DMS153 (cell line): ENCODE measurements at places on chromosomes 3 and 15.

- DNase-seq = no peak
Measured at GRCh38 chr15:98875309-98875708, 132.3 kb downstream of the PGPEP1L start.

GRCh38 chr3:187403768-187404288 is 35.6 kb downstream of the RTP4 start:
- no peak for DNase-seq

DNA sequence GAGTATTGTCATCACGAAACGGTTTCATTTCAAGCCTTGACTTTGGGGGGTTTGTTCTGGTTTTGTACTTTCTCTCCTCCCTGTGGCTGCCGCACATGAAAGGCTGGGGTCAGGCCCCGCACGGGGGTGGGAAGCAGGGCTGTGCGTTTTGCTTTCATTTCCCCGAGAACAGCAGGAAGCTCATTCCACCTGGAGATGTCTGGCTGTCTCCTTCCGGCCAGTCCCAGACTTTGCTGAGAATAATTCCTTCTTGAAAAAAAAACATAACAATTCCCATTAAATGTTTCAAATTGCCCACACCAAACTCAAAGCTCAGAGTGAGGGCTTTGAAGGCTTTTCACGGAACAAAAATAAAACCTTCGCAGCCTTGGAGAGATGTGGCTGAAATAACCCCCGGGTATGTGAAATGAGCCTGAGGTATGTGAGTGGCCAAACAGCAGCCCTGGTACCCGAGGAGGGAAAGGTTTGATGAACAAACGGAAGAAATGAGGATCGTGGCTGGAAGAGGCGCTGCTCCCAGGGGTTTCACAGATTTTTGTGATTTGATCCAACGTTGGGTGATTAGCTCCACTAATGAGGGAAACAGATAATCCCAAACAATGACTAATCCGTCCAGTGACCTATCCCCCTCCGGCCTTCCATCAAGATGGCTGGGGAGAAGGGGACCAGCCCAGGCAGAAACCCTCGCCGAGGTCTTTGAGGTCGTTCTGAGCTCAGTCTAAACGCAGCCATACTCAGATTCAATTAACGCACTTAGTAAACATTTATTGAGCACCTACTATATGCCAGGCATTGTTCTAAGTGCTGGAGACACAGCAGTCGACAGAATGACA is 126.9 kb upstream of the MEF2A start:
- no peak for DNase-seq

GRCh38 chr15:82064824-82065223 is 19.0 kb upstream of the MEX3B start:
- no peak for DNase-seq

- DNase-seq = no peak
Measured at GRCh38 chr15:82093774-82094211, 48.0 kb upstream of the MEX3B start.

GRCh38 chr3:156211583-156211982 is 91.2 kb downstream of the KCNAB1 start:
- no peak for DNase-seq

GRCh38 chr3:103247459-103247858 is 812.6 kb downstream of the ZPLD1 start:
- DNase-seq = no peak

GRCh38 chr3:143155756-143156155 is 36.2 kb downstream of the CHST2 start:
- DNase-seq = no peak

DNA sequence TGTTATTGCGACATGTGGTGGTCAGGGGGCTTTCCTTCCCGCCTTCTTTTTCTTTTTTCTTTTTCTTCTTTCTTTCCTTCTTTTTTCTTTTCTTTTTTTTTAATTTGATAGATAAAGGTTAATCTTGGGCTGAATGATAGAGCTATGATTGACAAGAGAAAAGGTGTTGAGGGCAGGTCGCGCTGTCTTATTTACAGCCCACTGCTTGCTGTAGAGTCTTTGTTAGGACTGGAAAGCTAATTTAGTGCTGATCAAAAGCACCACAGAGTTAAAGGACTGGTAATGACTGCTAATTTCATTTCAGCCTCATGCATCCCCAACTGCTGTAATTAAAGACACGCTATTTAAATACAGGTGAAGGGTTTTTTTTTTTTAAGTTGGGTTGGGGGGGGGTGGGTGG is 10.6 kb upstream of the SOX2 start:
- no peak for DNase-seq

DNA sequence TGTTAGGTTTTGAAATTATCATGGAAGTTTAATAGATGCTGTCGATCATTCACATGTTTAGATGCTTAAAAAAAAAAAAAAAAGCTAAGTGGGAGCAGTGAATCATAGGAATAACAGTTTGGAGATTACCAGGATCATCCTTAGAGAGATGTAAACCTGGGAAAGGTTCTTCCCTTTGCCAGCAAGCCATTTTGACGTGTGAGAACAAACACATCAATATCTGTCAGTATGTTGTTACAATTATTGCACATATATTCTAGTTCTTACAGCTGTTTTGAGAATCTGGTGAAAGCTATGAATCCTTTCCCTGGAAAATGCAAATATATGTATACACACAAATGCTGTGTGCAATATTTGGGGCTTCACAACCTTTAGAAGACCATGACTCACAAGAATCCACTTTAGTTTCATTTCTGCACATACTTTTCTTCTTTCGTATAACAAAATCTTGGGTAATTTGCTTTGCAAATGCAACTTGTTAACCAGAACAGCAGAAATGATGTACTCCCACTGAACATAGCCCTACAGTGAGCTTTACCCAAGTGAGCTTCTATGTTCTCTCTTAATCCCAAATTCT is 12.0 kb downstream of the NFKBIZ start:
- no peak for DNase-seq

DNA sequence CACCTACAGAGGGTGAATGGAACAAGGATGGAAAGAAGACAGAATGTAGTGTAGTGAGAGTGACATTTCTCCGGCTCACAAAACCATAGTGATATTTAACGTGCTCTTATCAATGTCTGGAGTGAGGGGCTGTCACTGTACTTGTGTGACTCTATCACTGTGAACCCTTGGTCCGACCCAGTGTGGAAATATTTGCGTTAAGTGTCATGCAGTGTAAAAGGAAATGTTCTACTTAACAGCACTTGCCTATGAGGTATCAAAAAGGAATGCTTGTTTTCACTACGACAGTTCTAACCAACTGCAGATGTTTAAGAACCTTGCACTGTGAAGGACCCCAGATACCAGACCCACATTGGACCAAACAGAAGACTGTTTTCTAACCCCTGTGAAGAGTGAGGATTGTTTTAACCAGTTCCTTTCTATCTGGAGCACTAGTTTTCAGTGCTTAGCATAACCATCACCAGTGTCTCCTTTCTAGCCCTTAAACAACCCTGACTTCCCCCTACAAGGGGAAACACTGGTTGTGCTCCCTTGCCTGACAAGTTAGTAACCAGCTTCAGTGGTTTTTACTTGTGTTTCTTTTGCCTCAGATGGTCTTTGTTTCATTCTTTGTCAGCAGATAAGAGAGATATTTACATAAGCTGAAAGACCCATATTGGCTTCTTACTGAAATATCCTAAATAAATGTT is 144.7 kb upstream of the ABHD17C start:
- DNase-seq = no peak

DNA sequence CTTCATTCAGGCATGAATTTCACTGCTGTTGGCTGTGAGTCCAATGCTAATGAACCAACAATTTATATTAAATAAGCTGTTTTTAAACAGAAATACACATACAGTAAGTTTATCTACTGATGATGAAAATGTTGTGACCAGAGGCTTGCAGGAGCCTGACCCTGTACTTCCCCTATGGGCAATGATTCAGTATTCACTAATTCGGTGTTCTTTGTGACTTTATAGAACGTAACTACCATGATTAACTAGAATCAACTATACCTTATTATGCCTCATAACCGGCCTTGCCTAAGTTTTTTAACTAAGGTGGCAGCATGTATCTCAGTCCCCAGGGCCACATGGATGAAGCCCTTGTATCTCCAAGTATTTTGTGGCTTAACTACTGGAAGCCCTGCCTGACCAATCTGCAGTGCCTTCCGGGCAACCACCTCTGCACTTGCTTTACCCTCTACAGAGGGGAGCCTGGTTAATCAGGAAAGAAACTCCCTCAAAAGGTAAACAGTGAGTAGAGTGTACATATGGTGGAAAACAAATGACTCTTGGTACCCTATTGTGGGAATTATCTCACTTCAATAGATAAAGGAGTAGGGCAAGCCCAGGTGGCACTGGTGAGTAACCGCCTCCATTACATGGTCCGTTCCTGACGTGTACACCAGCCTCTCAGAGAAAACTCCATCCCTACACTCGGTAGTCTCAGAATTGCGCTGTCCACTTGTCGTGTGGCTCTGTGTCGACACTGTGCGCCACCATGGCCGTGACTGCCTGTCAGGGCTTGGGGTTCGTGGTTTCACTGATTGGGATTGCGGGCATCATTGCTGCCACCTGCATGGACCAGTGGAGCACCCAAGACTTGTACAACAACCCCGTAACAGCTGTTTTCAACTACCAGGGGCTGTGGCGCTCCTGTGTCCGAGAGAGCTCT is 11.6 kb upstream of the CLDN18 start:
- DNase-seq = no peak

GRCh38 chr15:76829939-76830338 is 75.2 kb downstream of the SCAPER start:
- no peak for DNase-seq
